ENCODE measurements at places on chromosomes 7 and 10.
A peak's percentile ranks its signal among the peaks of the same experiment; 100 is the strongest.

DNA sequence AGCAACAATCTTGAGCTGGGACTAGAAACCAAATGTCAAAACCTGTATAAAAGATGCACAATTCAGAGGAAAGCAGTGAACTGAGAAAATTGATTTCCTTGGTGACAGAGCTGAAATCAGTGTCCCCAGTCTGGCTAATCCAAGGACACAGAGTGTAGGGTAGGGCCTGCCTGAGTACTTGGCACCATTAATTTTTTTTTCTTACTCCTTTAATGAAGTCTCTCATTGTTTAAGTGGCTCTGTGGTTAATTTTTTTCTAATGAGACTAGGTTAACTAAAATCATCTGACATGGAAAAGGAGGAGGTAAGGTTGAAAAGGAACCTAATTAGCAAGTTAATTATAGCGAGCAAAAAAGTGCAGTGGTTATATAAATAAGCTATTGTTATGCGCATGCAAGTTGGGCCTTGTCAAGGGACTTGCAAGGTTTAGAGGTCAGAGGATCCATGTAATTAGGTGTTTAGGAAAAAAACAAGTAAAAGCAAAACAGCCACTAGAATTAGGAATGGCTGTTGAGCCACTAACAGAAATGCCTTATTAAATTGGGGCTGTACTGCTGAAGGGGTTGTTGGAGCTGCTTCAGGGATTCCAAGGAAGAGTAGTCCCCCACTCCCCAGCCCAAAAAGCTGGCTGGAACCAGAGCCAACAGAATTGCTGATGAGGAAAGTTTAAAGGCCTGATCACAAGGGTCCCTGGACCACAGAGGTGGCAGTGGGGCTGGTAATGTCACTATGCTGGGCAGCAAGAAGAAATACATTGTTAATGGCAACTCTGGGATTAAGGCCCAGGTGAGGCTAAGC is 58.9 kb upstream of the STRIP2 start:
- no peak for DNase-seq

DNA sequence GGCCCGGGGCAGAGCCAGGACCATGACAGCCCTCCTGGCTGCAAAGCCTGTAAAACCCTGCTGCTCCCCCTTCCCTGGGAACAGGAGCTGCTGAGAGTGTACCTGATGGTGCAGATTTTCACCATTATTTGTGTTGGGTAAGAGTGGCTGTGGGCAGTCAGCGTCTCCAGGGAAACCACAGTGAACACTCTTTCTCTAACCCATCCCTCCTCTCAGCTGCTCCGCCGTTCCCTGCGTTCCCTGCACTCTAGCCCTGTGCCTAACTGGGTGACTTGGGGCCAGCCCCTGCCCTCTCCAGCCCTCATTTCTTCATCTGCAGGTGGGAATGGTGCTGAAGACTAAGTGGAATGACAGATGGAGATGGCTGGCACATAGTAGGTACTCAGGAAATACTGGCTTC is 75.9 kb upstream of the PCBD1 start:
- no peak for DNase-seq

- DNase-seq = peak; percentile 45
These were observed at the start of gene TRIM8 for GRCh38 chr10:102644066-102644645. TSS of gene TRIM8 (plus strand) at chr10:102644479. CDS start at chr10:102644618, 139 bp downstream.

GRCh38 chr7:140384894-140385545 is 13.3 kb downstream of the SLC37A3 start:
- DNase-seq = no peak

- DNase-seq = no peak
These were observed 249.8 kb upstream of the HPS1 start for GRCh38 chr10:98696516-98696915.

- DNase-seq = no peak
These were observed 198.2 kb downstream of the MAD1L1 start for GRCh38 chr7:2034291-2035201.

- no peak for DNase-seq
These were observed 319.2 kb downstream of the DPP6 start for GRCh38 chr7:154371424-154371823.
